Uterus (tissue), 4 donors: ENCODE measurements at places on chromosomes 4 and X.

DNA sequence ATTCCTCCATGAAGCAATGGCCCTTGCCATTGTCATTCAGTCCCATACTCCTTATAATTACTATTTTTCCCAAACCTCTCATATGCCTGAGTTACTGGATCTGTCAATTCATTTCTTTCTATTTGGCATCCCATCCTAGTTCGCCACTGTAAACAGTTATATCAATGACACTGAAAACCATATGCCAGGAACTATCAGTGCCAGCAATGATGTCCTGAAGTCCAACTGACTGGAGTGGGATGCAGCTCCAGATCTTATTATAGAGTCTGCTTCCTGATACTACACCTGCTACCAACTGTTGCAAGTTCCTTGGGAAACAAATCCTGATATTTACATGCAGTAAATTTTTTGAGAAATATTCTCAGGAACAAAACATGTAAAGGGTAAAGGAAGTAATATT lies 27.0 kb upstream of the BANK1 start:
- no peak for DNase-seq

- no peak for DNase-seq
These were observed 82.7 kb upstream of the MAML3 start for GRCh38 chr4:140236654-140237169.

- DNase-seq: no peak
These were observed 23.7 kb upstream of the NEIL3 start for GRCh38 chr4:177285953-177286352.

DNA sequence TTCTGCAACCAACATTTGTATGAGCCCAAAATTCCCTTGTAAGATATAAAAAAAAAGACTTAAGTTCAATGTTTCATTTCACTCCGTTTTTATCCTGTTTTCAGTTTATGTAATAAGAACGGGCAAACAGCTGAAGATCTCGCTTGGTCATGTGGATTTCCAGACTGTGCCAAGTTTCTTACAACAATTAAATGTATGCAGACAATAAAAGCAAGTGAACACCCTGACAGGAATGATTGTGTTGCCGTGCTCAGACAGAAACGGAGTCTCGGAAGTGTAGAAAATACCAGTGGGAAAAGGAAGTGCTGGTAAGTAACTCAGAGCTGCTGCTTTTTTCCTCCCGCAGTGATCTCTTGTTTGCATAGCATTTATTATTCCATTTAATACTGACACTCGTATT lies 2.8 kb downstream of the ANKRD37 start:
- no peak for DNase-seq

GRCh38 chrX:84865113-84865512 lies 138.6 kb upstream of the APOOL start:
- DNase-seq: no peak

- no peak for DNase-seq
These were observed 99.2 kb upstream of the RAB40AL start for GRCh38 chrX:102837847-102838246.

- DNase-seq: no peak
These were observed 196.5 kb downstream of the ARHGAP10 start for GRCh38 chr4:147928400-147928799.
